Myocyte (in vitro differentiated cells): ENCODE measurements at places on chromosomes 13 and 19. TPM values are rescaled to one million over a fixed set of nuclear protein-coding genes. Genes with fewer than 3 reads are reported as not detected.

GRCh38 chr13:112059457-112060281 is 7.3 kb upstream of the SOX1 start:
- no peak for DNase-seq

GRCh38 chr13:58574791-58575190 is 943.2 kb downstream of the PCDH17 start:
- no peak for DNase-seq

Gene PVR
- total RNA-seq = 327 and 450 TPM in 2 replicates

Gene MLLT1
- total RNA-seq = 16.9 and 21.3 TPM in 2 replicates

GRCh38 chr13:100721885-100722512 is 47.4 kb upstream of the TMTC4 start:
- DNase-seq = peak; percentile 66

- DNase-seq = no peak
Measured at GRCh38 chr19:13613447-13613846, 107.2 kb upstream of the CACNA1A start.

GRCh38 chr19:19464339-19465098 is 50.8 kb downstream of the TSSK6 start:
- DNase-seq = peak; percentile 88

Gene PRR12
- 3.2 and 4.4 TPM in 2 replicates for total RNA-seq

DNA sequence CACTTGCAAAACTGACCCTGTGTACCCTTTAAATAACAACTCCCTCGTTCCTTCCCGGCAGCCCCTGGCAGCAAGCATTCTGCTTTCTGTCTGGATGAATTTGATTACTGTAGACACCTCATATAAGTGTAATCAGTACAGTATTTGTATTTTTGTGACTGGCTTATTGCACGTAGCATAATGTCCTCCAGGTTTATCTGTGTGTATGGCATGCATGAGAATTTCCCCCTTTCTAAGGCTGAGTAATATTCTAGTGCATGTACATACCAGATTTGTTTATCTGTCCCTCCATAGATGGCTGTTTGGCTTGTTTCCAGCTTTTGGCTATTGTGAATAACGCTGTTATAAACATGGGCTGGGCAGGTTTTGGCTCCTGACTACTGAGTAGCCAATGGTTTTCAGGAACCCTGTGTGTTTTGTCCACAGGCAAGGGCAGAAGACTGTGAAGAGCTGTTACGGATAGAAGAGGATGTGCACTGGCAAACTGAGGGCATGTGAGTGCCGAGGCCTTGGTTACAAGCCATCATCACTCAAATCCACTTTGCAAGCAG is 98.0 kb downstream of the ESD start:
- no peak for DNase-seq

DNA sequence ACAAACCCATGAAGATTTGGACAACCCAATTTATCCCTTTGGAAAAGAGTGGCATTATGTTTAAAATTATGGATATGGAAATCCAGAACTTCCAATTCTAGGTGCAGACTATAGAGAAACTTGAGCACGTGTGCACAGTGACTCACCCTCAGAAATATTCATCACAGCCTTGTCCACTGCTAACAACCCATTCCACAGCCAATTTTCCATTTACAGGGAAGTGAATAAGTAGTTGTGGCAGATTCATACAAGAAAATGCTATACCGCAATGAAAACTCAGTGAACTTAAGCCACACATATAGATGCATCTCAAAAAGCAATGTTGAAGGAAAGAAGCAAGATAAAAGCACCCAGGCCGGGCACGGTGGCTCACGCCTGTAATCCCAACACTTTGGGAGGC is 133.3 kb downstream of the USP12 start:
- peak; percentile 33 for DNase-seq

DNA sequence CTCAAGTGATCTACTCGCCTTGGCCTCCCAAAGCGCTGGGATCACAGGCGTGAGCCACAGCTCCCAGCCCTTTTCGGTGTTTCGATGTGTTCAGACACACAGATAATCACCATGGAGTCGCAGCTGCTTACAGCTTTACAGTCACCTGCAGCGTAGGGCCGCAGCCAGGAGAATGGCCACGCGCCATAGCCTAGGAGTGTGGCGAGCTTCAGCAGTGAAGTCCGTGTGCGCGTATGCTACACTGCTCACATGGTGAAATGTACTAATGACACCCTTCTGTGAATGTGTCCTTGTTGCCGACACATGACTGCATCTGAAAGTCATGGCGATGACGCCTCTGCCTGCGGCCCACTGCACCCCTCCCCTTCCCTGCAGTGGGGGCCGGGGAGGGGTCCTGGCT is 23.6 kb downstream of the AP3D1 start:
- no peak for DNase-seq

DNA sequence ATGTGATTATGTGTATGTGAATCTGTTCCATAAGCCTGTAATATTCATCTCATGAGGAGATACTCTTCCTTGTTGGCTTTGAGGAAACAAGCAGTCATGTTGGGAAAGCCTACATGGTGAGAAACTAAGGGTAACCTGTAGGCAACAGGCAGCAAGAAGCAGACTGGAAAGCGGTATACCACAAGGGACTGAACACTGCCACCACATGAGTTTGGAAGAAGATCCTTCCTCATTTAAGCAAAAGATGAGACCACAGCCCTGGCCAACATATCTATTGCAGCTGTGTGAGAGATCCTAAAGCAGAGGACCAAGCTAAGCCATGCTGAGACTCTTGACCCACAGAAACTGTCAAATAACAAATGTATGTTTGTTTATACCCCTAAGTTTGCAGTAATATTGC is 134.8 kb downstream of the B3GLCT start:
- peak; percentile 22 for DNase-seq

DNA sequence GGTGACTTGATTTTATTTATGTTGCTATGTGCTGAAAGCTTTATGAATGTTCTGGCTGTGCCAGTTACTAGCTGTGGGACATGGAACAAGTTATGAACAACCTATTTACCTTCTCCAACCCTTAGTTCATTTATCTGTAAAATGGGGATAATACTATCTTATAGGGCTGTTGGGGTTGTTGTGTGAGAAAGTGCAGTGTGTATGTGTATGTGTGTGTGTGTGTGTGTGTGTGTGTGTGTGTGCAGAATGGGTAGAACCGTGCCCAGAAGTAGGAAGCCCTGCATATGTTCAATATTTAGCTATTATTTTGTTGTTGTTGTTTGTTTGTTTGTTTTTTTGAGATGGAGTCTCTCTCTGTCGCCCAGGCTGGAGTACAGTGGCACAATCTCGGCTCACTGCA is 20.4 kb downstream of the ZSWIM9 start:
- DNase-seq = no peak

- DNase-seq = no peak
Measured at GRCh38 chr13:93235258-93236015, 8.8 kb downstream of the GPC6 start.

GRCh38 chr13:20366056-20366455 is 133.9 kb upstream of the GJB6 start:
- DNase-seq = no peak

DNA sequence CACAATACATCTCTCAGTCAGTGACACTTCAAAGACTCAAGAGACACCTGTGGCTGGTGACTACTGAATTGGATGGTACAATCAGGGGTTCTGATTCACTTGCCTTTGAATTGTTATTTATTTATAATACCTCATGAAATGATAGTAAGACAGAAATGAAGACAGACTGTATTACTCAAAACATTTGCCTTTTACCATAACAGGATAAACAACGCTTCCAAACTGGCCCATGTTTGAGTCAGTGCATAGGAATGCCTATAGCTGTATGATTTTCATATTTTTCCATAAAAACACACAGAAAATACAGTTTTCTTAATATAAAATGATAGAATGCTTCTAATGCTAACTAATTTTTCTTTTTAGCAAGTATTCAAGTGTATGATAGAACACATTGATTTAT is 59.5 kb upstream of the FGF14 start:
- no peak for DNase-seq

DNA sequence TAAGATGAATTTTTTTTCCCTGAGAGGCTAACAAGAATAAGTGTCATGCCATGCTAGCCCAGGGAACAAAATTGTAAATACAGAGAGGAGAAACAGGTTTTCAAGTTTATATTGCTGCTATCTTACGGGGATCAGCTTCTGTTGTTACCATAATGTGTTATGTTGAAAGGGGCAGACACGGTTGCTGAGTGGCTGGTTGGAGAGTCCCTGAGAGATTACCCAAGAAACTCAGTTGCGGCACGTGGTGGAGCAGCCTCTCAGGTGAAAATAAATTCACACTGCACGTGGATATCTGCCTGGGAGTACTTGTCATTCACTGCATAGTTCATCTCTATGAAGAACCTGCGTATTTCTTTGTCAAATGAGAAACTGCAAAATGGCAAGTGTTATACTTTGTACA is 293.6 kb downstream of the TDRD3 start:
- DNase-seq = no peak

- DNase-seq = peak; percentile 36
Measured at GRCh38 chr19:5624018-5624663, 1.3 kb downstream of the SAFB start.
